DMS79 (cell line): ENCODE measurements at places on chromosomes 6 and 20.

- no peak for DNase-seq
Measured at GRCh38 chr20:61733891-61734732, 331.6 kb downstream of the TAF4 start.

DNA sequence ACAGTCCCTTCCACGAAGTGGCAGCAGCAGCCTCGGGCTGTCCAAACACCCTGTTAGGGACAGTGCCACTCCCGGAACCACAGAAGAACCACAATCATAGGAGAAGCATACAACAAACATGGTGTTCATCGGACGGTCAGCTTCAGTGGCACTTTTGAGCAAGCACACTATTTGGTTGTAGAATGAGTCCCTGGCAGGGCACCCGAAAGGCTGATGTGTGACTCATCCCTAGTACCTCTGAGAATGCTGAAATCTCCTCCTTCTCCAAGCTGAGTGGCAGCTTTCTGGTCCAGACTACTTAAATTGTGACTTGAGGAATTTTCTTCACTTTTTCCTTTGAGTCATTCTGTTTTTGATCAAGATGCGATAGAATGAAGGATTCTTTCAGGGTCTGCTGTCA is 282.5 kb downstream of the ESR1 start:
- DNase-seq: no peak

GRCh38 chr6:118588626-118589025 is 40.5 kb downstream of the PLN start:
- DNase-seq: no peak

GRCh38 chr6:119346936-119347335 is 2.6 kb downstream of the MAN1A1 start:
- DNase-seq: no peak

DNA sequence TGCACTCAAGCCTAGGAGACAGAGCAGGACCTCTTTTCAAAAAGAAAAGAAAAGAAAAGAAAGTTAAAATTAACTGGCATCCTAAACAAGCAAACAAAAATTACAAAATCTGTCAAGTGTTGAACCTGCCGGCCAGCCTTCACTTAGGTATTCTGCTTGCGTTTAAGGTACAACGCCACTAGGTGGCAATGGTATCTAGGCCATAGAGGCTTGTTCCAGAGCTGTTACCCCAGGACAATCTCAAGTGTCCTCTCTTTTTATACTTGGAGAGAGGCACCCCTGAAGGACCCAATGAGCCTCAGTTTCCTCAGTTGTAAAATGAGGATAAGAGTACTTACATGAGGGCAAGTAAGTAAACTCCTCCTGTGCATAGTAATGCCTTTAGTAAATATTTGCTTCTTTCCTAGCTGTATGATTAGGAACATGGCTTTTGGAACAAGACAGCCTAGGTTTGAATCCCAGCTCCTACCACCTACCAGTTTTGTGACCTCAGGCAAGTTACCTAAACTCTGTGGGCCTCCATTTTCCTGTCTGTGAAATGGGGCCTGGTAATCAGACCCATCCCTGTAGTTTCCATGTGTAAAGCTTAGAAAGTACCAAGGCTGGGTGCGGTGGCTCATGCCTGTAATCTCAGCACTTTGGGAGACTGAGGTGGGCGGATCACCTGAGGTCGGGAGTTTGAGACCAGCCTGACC is 5.8 kb upstream of the PACSIN1 start:
- DNase-seq: no peak

- no peak for DNase-seq
Measured at GRCh38 chr20:22746957-22747356, 162.6 kb upstream of the FOXA2 start.

GRCh38 chr20:10074513-10074912 is 39.7 kb downstream of the ANKEF1 start:
- DNase-seq: no peak

DNA sequence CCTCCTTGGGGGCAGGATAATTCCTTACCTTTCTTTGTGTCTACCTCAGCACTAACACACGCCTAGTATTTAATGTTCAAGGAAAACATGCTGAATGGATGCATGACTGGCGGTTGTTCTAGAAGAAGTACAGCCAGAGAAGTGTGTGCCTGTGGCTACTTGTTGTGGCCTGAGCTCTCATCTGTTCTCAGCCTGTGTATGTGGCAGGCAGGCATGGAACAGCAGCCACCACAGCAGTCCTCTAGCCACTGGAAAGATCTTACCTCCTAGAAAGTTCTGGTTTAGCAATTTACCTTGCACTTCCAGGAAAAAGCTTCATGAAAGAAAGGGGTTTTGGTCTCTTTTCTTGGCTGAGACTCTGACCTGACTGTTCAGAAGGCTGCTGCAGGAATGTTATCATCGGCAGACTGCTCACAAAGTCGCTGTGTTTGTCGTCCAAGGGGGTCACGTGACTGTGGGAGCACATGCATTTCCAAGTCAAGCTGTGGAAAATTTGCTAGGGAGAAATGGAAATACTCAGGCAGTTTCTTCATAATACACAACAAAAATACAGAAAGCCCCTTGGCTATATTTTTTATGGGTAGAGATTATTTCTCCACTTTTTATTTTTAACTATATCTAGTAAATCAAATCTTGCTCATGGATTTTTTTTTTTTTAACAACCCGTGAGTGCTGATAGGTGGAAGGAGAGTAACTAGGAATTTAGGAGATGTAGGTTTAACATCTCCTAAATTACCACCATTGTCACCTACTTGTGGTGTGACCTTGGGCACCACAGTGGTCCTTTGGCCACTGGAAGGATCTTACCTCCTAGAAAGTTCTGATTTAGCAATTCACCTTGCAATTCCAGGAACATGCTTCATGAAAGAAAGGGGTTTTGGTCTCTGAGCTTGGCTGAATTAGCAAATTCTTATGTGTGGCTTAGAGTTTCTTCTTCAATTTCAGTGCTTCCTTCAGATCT is 110.8 kb upstream of the GPR6 start:
- no peak for DNase-seq
